ENCODE measurements at places on chromosomes 7 and 10.

GRCh38 chr7:573933-574381 lies 54.3 kb upstream of the PDGFA start:
- DNase-seq, result no peak
- H3K27ac ChIP-seq, result no peak overlapping the region
- H3K27me3 ChIP-seq, result no peaks in the 10 kb centered on the region
- H3K4me3 ChIP-seq, result no peak overlapping the region
- no peaks in the 10 kb centered on the region for H3K36me3 ChIP-seq

- H3K4me3 ChIP-seq, result peak overlapping the region; percentile 28
- no peaks in the 10 kb centered on the region for H3K27me3 ChIP-seq
- peaks cover 13% of the 10 kb centered on the region for H3K4me1 ChIP-seq
- no peaks in the 10 kb centered on the region for H3K36me3 ChIP-seq
- peak; percentile 81 for DNase-seq
Measured at GRCh38 chr10:89032141-89032891, 41.7 kb downstream of the FAS start.

DNA sequence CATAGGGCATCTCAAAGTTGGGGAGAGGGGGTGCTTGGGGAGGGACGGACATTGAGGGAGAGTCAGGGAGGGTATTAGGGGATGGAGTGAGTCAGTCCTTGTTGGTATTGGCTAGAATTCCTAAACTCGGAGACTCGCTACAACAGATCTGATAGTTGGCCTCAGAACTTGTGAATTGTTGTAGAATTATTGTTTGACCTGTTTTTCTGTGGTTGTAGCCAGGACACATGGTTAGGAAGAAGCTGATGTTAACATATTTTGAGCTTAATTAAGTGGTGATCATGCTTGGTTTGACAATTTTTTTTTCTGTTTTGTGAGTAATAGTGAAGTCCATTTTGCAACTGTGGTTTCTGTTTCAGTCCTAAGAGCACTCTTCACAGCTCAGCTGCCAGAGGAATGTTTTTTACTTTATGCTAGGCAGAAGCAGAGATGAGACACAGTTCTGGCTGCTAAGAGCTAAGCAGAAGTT lies 1190.3 kb upstream of the C7orf33 start:
- DNase-seq, result peak; percentile 54
- H3K4me3 ChIP-seq, result no peak overlapping the region

DNA sequence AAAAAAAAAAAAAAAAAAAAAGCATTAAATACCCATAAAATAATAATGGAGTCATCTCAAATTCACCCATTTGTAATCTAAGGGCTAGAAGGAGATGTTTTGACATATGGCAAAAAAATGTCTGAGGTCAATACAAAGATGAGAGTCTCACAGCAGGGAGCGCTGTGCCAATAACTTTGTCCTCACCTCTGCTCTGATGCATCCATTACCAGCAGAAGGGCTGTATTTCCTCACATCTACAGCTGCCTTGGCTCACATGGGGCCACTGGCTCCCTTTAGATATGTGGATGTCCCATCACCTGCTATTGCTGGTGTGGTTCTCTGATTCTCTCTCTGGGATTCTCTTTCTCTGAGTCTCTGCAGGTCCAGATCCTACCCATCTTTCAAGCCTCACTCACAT lies 90.3 kb upstream of the FAM133B start:
- no peak overlapping the region for H3K4me3 ChIP-seq
- no peak for DNase-seq
- H3K27me3 ChIP-seq, result no peaks in the 10 kb centered on the region

- no peak overlapping the region for H3K27ac ChIP-seq
- H3K36me3 ChIP-seq, result no peaks in the 10 kb centered on the region
- H3K27me3 ChIP-seq, result no peaks in the 10 kb centered on the region
- DNase-seq, result no peak
Measured at GRCh38 chr10:123673198-123673597, 7.0 kb downstream of the GPR26 start.

GRCh38 chr10:51699145-51699474 lies 285 bp downstream of the CSTF2T start:
- no peak for DNase-seq
- no peaks in the 10 kb centered on the region for H3K36me3 ChIP-seq
- peak overlapping the region; percentile 100 for H3K27ac ChIP-seq

DNA sequence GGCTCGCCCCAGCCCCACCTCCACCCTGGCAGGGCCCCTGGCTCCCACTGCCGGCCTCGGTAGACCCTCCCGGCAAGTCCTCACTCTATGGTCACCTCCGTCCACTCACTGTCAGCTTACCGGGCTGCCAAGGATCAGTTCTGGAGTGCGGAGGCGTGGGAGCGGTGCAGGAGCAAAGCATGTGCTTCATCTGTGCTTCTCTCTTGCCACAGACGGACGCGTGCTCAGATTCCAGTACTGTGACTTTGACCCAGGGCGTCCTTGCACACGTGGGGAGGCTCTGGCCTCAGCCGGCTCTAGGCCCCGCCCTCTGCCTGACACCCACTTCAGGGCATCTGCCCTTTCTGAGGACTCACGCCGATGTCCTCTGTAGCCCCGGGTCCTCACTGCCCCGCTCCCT lies 547.5 kb upstream of the FOXK1 start:
- H3K4me3 ChIP-seq, result no peak overlapping the region
- no peaks in the 10 kb centered on the region for H3K4me1 ChIP-seq
- DNase-seq, result no peak
- no peaks in the 10 kb centered on the region for H3K36me3 ChIP-seq
- no peaks in the 10 kb centered on the region for H3K27me3 ChIP-seq

DNA sequence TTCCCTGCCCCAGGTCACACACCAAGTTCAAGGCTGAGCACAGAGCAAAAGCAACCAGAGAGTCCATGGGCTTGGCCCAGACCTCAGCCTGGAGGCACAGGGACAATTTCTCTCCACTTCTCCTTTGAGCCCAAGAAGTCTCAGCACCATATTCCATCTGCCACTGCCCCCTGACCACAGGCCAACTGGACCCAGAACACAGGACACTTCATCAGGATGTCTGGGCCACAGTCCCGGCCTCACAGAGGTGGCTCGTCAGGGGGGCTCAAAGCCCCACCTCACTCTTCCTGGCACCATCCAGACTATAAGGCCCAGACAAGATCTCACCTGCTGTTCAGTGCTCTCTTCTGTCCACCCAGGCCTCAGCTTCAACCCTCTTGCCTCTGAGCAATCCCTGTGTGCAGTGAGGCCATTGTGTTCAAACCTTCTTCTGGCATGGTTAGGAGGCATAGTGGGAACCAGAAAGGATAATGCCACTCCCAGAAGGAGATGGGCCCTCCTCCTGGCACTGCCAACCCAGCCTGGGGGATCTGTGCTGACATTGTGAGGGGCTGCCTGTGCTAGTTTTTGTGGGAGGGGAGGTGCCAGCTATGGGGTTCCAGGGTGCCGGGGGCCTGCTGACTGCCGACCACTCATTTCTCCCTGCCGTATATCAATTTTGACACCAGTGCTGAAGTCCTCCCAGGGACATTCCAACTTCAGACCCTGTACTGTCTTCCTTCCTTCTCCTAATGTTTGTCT lies 49.7 kb upstream of the ANTXRL start:
- no peak overlapping the region for H3K27ac ChIP-seq
- H3K27me3 ChIP-seq, result no peaks in the 10 kb centered on the region
- H3K4me3 ChIP-seq, result no peak overlapping the region
- H3K36me3 ChIP-seq, result no peaks in the 10 kb centered on the region
- no peak for DNase-seq
- H3K4me1 ChIP-seq, result no peaks in the 10 kb centered on the region

DNA sequence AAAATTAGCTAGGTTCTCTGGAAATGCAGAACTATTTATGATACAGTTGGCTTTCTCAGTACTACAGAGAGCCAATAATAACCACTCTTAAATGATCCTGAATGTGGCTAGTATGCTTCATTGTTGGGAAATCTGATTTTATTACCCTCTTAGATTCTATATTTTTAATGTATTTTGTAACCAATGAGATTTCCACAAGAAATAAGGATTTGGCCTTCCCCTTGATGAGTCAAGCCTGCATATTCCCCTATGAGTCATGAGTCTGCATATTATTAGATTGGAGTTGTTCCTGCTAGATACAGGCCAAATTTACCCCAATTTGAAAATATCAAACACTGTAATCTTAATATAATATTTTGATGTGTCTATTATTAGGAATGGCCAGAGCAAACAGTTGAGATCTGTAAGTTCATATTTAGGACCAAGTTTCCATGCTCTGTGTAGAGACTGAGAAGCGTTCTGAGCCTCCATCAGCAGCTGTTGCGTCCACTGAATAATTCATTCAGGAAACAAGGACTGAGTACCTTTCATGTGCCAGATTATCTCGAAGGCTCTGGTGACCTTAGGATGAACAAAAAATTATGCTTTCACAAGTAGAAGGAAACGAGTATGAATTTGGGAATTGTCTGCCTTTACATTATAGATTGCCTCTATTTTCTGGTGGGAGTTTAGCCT lies 793.4 kb downstream of the NRG3 start:
- peak; percentile 36 for DNase-seq
- H3K4me1 ChIP-seq, result peaks cover 9% of the 10 kb centered on the region
- H3K4me3 ChIP-seq, result no peak overlapping the region
- no peaks in the 10 kb centered on the region for H3K27me3 ChIP-seq

GRCh38 chr10:91024541-91024940 lies 103.7 kb upstream of the ANKRD1 start:
- DNase-seq, result no peak
- H3K36me3 ChIP-seq, result no peaks in the 10 kb centered on the region
- no peak overlapping the region for H3K4me3 ChIP-seq
- H3K27me3 ChIP-seq, result no peaks in the 10 kb centered on the region

DNA sequence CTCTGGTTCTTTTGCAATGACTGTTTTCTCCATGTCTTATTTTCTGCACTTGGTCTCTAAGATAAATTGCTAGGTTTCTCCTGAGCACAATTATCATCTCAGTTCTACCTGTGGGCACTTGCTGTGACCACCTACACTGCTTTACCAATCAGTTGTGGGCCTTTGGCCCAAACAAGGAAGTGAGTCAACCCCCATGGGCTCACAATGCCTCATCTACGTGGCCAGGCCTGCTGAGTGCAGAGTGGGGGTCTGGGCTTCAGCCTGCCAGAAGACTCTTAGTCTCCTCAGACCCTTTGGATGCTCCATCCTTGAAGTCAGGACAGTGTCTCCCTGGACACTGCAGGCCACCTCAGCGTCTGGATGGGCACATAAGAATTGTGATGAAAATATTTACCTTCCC lies 20.3 kb downstream of the SCART1 start:
- no peak overlapping the region for H3K4me3 ChIP-seq
- no peak overlapping the region for H3K27ac ChIP-seq
- H3K27me3 ChIP-seq, result no peaks in the 10 kb centered on the region

GRCh38 chr10:124040451-124041188 lies 52.8 kb downstream of the CHST15 start:
- no peaks in the 10 kb centered on the region for H3K4me1 ChIP-seq
- peaks cover 12% of the 10 kb centered on the region for H3K27me3 ChIP-seq
- no peak for DNase-seq
- no peak overlapping the region for H3K4me3 ChIP-seq
- H3K27ac ChIP-seq, result no peak overlapping the region
- H3K36me3 ChIP-seq, result no peaks in the 10 kb centered on the region
